RWPE2 (cell line): ENCODE measurements at places on chromosomes 13 and 19.

DNA sequence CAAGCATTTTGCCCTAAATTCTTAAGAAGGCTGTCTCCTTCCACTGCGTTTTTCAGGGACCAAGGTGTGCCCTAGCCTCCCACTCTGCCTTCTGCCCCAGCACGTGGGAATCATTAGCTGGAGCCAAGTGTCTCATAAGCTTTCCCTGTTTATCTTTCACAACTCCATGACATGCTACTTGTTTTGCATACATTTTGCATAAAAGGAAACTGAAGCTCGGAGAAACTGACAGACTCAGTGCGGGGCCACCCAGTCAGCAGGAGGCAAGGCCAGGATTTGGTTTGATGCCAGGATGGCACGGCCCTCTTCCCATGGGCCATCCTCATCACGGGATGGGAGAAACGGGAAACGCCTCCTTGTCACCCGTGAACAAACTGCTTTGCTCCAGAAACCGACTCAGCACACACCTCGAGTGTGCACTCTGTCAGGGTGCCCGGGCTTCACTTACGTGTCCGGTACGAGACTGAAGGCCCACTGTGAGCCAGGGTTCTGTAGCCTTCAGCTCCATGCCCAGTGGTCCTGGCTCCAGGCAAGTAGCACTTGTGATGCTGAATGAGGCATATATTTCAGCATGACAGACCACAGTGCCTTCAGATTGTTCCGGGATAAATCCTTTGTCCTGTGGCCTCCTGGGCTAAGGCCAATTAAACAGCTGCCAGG lies 9.6 kb downstream of the CEBPA start:
- no peak for DNase-seq

DNA sequence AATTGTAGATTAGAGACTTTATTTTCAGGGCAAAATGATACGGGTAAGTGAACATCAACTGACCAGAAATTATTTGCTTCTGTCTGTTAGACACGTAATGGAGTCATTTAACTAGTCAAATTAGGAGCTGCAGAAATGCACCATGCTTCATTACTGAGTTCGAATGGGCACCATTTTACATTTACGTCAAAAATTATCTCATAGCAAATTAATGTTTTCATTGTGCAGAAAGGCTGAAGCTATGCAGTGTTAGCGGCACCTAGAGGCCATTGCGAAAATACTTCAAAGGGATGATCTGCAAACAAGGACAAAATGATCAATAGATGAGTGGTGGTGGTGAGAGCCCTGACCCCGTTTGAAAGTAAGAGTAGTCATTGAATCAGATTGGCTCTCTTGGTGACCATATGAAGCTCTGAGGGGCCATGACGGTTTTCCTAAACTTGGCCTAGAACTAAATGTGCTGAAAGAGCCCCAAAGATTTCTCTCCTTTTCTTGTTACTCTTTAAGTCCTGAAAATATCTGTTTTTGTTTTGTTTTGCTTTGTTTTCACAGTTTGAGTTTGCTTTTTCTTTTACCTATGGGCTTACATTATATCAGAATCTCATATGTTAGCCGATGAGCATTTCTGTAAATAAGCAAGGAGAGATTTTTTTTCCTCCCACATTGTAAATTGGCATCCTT lies 277.9 kb downstream of the ZNF536 start:
- DNase-seq = no peak

DNA sequence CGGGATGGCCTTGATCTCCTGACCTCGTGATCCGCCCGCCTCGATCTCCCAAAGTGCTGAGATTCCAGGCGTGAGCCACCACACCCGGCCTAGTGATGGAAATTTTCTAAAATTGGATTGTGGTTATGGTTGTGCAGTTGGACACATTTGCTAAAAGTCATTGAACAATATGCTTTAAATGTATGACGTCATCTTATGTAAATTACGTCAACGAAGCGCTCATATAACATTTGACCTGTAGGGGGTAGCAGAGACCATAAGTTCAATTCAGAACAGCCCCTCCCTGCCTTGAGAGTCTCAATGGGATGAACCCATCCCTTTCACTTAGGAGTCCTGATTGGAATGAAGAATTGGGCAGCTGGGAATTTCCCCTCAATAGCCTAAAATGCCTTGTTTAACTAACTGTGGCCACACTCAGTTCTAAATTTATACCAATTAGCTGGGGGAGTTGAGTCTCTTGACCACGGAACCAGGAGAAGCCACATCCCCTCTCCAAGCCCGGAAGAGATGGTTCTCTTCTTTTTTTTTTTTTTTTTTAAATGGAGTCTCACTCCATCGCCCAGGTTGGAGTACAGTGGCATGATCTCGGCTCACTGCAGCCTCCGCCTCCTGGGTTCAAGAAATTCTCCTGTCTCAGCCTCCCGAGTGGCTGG lies 15.2 kb upstream of the TLE6 start:
- no peak for DNase-seq

GRCh38 chr19:17762505-17763229 lies 11.4 kb downstream of the FCHO1 start:
- no peak for DNase-seq

GRCh38 chr13:109819874-109820273 lies 33.5 kb upstream of the IRS2 start:
- DNase-seq = no peak

DNA sequence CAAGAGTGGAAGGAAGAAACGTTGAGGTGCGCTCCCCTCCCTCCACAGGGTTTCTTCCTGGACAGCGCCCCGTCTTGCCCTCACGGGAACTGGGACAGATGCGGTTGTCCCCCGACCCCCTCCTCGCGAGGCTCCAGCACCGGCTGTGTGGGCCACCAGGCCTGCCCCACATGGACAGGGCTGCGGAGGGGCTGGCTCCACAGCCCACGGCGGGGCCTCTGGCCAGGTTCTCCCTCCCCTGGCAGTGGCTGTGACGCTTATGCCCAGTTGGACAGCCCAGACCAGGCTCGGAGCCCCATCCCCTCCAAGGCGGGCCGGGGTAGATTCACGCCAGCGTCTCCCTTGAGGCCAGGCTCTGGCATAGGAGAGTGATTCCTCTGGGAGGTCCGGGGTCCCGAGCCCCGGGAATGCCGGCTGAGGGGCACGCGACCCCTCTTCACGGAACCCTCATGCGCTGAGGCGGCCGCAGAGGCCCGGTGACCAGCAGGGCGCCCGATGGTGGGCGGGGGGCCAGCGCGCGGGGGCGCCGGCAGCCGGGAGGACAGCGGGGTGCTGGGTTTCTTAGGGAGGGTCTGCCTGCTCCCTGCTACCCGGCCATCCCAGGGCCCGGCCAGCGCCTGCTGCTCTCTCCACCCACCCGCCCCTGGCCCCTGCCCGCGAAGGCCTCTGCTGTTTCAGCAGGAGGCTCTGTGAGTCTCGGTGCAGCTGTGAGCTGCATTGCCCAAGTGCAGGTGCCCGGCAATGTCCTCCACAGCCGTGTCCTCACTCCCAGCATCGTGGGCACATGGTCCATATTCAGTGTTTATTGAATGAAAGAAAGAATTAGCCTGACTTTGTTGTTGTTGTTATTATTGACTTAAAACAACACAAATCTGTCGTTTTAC lies 20.3 kb upstream of the GAS6 start:
- no peak for DNase-seq

GRCh38 chr13:26019881-26020870 lies 31.6 kb downstream of the SHISA2 start:
- no peak for DNase-seq

- DNase-seq = no peak
These were observed 1531.7 kb upstream of the SPRY2 start for GRCh38 chr13:81872581-81872980.
